Fibroblast of skin of left biceps (primary cell): ENCODE measurements at places on chromosomes 2 and 18.

DNA sequence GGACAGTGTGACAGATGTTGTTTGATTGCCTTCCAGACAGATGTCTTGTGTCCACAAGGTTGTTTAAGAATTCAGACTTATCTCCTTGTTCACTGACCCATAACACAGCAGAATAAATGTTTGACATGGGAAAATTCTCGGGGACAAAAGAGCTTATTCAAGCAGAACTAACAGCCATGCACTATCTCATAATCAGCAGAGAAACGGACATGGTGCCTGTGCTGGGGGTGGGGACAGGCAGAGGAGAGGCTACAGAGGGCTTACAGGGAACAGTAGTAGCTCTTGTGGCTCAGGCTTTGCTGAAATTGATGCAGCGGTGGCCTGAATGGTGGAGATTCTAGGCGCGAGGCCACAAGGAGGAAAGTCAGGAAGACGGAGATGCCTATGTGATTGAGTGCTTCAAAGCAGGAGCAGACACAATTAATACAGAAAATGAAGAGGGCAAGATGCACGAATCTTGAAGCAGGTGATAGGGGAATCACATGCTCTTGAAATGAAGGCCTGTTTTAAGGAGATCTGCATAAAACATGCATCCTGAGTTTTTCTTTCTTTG lies 62.0 kb upstream of the CAB39 start:
- no peak for DNase-seq

GRCh38 chr2:17000184-17000482 lies 334.5 kb upstream of the CYRIA start:
- no peak for DNase-seq

- no peak for DNase-seq
Observed at GRCh38 chr2:53668624-53669026, 99.0 kb upstream of the CHAC2 start.

DNA sequence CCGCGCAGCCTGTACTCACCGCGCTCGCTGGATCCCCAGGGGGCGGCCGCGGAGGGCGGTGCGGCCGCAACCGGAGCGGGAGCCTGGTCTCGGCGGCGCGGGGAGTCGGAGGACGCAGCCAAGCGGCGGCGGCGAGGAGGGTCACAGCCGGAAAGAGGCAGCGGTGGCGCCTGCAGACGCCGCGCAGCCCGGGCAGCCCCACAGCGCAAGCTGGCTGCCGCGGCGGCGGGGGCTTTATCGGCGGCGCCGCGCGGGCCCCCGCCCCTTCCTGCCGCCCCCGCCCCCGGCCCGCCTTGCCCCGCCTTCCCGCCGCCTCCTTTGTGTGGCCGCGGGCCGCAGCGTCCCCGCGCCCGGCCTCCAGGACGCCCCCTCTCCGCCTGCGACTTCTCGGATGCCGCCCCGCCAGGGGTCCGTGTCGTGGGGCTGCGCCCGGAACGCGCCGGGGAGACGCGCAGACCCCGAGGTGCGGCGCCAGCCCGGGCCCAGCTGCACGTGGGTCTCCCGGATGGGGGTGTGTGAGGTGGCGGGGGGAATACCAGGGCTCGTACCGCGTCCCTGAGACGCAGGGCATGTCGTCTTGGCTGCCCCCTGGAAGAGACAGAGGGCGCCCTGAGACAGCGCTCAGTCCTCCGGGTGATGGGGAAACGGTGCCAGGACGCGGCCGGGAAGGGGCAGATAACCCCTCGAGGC lies at the start of gene SERPINE2:
Gene SERPINE2, minus strand, starts transcription at position 207 of the 690 bp plus-strand sequence. CDS start 37,386 bp downstream, outside the sequence.
- no peak for DNase-seq

GRCh38 chr18:56890632-56891031 lies 239.5 kb downstream of the WDR7 start:
- peak; percentile 70 for DNase-seq

DNA sequence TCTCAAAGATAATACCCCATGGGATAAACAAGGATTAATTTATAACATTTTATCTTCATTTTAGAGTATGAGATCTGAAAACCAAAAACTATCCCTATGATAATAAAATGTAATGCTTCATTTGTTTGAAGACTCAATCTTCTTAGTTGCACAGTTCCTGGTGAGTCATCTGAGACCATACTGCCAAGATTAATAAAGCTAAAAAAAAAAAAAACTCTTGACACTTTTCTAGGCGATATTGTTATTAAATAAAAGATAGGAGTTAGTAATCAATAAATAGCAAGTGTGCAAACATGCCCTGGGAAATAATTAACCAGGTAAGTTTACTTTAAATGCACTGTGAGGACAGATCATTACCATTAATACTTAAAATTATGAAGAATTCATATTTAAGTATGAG lies 83.9 kb downstream of the RPE start:
- DNase-seq: no peak
